ENCODE measurements at places on chromosomes 6 and 20.

DNA sequence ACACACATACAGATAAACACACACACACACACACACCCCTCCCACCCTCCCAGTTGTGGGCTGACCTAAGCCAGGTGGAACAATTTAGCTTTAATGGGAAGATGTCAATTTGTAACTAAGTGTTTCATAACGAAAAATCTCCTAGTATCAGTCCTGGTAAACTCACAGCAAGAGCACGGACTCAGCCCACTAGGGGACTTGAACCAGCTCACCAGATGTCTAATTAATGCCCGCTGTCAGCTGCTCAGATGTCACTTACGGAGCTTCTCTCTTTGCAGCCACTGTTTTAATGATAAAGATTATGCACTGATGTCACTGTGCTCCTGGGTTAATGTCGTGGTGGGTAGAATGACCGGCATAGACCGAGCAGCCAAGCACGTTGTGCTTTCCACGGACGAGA, 116.6 kb upstream of the INSM1 start:
- DNase-seq, result no peak

GRCh38 chr6:168216751-168217191, 102.8 kb downstream of the DACT2 start:
- DNase-seq, result no peak

DNA sequence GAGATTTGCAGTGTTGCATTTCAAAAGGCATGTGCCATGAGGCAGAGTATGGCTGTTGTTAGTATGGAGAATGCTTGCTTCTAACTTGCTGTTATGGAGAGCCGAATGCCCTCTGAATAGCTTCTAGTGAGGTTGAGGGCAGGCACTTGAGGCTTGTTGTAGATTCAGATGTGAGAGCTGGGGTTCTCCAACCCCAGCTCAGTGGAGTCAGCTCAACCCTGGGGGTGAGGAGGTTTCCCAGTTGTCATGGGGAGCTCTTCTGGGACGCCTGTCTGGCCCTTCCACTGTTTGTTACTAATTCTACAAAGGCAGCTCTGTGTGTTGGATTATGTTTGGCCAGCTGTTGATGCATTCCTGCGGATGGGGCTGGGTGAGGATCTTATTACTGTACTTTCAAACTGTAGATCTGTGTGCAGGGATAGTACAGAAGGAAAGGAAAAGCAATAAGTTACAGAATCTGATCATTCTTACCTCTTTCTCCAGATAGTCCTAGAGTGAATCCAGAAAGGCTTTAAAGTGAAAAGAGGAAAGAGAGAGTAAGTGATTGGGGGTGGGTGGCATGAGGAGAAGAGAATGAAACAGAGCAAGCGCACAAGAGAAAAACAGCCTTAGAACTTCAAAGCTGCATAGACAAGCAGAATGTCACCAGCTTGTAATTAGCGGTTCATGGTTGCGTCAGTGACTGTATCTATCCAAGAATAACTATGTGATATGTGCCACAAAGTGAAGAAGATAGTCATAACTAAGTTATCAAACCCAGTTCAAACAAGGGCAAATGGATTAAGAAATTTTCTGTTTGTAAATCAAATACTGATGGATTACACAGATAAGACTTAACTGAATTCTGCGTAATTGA, 148.7 kb downstream of the PRL start:
- no peak for DNase-seq

GRCh38 chr20:22403022-22403631, 181.2 kb downstream of the FOXA2 start:
- no peak for DNase-seq

- DNase-seq, result no peak
Measured at GRCh38 chr20:22584922-22585785, 782 bp upstream of the FOXA2 start.

GRCh38 chr6:151537556-151537955, 43.7 kb downstream of the CCDC170 start:
- no peak for DNase-seq

- DNase-seq, result no peak
Measured at GRCh38 chr6:54019860-54020259, 91.4 kb upstream of the MLIP start.

GRCh38 chr6:127198549-127198948, 68.1 kb upstream of the RNF146 start:
- DNase-seq, result no peak

DNA sequence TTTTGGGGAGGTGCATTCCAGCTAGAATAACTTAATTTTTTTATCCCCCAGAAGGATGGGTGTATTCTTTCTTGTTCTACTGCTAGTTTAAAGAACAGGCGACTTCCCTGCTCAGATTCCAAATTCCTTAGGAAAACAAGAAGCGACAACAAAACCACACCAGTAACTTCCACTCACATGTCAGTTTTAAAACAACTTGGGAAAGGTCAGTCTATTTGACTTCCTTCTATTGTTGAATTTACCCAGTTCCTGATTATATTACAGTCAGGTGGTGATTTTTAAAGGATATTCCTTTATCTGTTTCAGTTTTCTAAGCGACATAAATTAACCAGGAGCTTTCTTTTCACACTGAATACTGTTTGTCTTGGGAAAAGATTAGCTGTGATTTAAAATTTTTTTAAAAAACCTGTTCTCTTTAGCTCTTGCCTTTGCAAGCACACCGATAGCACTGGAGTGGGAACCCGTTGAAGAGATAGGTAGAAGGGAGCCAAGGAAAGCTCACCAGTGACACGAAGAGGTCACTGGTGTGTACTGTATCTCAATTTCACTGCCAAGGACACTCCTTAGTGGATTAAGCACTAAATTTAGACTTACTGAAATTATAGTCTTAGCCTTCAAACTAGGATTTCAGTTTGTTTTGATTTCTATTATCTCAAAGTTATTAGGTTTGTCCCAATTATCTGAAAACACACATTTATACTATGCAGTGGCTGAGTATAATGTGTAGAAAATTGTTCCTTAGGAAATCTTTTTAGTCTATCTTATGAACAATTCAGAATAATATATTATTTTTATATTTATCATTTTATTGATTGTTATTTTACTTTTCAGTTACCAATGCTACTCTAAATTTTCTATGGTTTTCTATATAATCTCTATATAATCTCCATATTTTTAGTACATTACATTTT, 22.3 kb downstream of the MARCKS start:
- no peak for DNase-seq
